Stimulated activated CD8-positive, alpha-beta memory T cell treated with anti-CD3 and anti-CD28 coated beads, Interleukin-4, amount 100 ng/mL, for 1 hour (primary cell): ENCODE measurements at places on chromosomes 11 and 22.

GRCh38 chr22:22044153-22044552 lies 61.6 kb upstream of the TOP3B start:
- DNase-seq: no peak

GRCh38 chr11:108838102-108838791 lies 173.4 kb downstream of the DDX10 start:
- no peak for DNase-seq

DNA sequence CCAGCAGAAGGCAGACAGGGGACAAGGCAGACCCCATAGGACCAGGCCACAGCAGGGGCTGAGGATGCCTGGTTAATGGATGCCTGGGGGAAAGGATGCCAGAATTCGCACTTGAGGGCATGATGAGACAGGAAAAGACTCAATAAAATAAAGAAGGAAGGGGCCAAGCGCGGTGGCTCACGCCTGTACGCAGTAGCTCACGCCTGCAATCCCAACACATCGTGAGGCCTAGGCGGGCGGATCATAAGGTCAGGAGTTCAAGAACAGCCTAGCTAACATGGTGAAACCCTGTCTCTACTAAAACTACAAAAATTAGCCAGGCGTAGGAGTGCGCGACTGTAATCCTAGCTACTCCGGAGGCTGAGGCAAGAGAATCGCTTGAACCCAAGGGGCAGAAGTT lies 9.8 kb downstream of the APOBEC3D start:
- DNase-seq: no peak

- no peak for DNase-seq
Measured at GRCh38 chr11:118843565-118843964, 40.1 kb upstream of the CXCR5 start.

- DNase-seq: no peak
Measured at GRCh38 chr22:46595545-46595944, 24.6 kb upstream of the GRAMD4 start.

- no peak for DNase-seq
Measured at GRCh38 chr11:35334385-35335090, 84.8 kb downstream of the SLC1A2 start.

DNA sequence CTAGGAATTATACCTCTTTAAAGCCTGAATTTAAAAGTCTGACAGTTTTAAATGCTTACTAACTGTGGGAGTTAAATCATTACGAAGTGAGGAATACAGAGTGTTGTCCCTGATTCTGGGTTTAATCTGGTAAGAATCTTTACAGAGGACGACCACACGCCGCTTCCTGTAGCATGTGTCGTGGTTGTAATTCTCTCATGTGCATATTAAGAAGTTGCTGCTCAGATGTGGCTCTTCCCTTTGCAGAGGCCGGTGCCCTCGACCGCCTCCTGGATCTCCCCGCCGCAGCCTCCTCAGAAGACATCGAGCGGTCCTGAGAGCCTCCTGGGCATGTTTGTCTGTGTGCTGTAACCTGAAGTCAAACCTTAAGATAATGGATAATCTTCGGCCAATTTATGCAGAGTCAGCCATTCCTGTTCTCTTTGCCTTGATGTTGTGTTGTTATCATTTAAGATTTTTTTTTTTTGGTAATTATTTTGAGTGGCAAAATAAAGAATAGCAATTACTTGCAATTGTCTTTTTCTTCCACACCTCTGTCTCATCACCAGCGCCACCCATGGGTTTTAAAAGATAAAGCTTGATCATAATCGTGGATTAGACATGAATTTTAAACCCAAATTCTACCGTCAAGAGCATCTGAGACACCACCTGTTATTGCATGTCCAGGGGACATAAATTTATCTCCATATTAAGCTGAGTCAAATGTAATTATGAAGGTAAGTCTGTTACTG lies 6.5 kb downstream of the GAL start:
- no peak for DNase-seq
